ENCODE measurements at places on chromosomes 2 and 18. TPM values are rescaled to one million over a fixed set of nuclear protein-coding genes. Genes with fewer than 3 reads are reported as not detected.

GRCh38 chr2:102021779-102022178 is 30.0 kb downstream of the IL1R2 start:
- H3K4me3 ChIP-seq = no peak overlapping the region
- no peak overlapping the region for H3K27ac ChIP-seq
- peaks cover 13% of the 10 kb centered on the region for H3K4me1 ChIP-seq
- no peak for DNase-seq
- no peaks in the 10 kb centered on the region for H3K36me3 ChIP-seq

GRCh38 chr2:54183972-54184371 is 68.6 kb downstream of the ACYP2 start:
- no peak overlapping the region for H3K4me3 ChIP-seq
- no peaks in the 10 kb centered on the region for H3K27me3 ChIP-seq
- H3K4me1 ChIP-seq = no peaks in the 10 kb centered on the region
- H3K27ac ChIP-seq = no peak overlapping the region
- DNase-seq = no peak

DNA sequence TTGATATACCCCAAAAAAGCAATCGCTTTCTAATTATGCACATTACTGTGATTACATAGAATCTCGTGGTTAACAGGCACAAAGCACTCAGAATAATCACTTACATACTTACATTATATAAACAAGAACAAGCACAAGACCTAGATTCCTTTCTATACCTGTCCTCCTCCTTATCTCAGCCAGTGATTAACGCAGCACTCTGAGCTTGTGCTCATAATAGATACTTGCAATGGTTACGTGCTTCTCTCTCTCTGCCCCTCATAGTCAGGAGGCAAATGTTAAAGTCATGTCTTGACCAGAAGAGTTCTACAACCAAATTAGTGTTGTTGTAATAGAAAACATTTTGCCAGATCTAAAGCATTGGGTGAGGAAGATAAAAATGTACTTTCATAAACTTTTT is 342.2 kb upstream of the PKDCC start:
- no peak for DNase-seq
- H3K4me3 ChIP-seq = no peak overlapping the region
- no peaks in the 10 kb centered on the region for H3K27me3 ChIP-seq
- H3K4me1 ChIP-seq = no peaks in the 10 kb centered on the region

HOXD4 gene
- not detected for total RNA-seq
